ENCODE measurements at places on chromosomes 5 and 9.

GRCh38 chr9:130522233-130522808 is 57.1 kb upstream of the FUBP3 start:
- no peak for DNase-seq

- no peak for DNase-seq
Observed at GRCh38 chr5:151434570-151435237, 12.7 kb upstream of the SLC36A1 start.

DNA sequence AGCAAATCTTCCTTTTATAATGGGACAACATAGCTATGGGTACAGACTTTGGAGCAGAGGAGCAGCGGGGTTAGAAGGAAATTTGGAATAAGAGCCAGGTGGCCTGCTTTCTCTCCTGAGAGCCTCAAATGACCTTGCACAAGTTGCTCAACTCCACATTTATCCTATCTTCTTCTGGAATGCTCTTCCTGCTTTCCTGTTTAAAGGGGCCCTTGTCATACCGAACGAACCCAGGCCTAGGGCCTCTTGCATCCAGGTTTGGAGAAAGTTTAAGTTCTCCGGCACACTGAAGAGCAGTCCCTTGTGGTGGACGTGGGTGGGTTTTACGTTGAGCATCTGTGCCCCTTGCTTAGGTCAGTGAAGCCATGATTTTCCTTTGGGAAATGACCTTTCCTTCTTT is 197.9 kb upstream of the NR3C1 start:
- no peak for DNase-seq

GRCh38 chr9:108967916-108968315 is 33.7 kb downstream of the ABITRAM start:
- no peak for DNase-seq

DNA sequence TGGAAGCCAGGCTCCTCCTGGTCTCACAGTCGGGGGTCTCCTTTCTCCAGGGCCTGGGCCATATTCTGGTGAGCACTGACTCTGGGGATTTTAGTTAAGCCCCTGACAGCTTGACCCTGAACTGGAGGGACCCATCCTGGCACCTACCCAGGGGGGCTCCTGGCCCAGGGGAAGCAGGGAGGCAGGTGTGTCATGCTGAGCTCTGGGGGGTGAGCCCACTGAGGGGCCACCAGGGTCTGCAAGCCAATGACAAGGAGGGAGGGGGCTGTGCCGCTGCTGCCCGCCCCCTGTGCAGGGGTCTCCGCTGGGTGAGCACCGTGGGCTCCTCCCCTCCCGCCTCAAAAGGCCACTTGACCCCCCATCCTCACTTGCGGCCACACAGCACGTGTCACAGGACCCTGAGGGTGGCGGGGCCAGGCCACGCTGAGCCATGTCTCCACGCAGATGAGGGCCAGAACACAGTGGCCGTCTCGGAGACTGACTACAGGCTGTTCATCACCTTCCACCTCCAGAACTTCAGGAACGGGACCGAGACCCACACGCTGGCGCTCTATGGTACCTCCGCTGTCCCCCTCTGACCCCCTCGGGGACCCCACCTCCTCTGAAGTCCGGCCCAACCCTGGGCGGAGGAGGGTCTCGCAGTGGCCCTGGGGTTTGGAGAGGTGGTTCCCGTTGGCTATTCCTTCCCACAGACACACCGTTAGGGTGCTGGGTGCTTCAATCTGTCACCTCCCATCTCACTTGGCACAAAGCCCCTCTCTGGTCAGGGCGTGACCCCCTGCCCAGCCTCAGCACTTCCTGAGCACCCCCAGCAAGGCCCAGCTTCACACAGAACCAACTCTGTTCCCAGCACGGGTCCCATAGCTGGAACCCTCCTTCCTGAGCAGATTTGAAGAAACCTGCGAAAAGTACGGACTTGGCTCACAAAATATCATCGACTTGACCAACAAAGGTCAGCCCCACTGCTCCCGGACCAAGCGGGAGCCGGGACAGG is 2.0 kb downstream of the LCN9 start:
- DNase-seq = no peak

DNA sequence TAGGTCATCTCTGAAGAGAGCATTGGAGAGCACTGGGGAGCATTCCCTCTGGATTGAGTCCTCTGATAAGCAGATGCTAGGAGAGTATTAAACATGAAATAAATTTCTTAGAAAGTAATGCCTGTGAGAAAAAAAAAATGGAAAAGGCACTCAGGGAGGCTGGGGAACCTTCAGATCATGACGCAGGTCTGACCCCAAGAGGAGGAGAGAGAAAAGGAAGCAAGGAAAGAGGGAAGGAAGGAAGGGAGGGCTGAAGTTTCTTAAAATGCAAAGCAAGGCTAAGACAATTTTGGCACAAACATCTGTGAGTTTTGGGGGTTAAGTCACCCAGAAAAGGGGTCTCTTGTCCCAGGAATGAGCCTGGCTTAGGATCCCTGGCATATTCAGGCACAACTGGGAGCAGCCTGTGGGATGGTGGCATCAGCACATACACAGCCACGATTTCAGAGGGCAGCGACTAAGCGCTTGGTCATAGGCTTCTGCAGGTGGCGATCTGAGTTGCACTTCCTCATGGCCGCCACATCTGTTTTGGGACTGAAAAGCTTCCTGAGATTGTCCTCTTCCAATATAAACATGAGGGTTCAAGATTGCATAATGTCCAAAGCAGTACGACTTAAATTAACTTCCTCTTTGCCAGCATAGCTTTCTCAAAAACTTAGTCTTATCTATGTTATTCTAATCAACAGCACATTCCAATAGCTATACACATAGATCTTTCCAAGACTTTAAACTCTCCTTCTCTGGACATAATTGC is 692.7 kb downstream of the DNAH5 start:
- DNase-seq = no peak
